ENCODE measurements at places on chromosomes 3 and 15.

DNA sequence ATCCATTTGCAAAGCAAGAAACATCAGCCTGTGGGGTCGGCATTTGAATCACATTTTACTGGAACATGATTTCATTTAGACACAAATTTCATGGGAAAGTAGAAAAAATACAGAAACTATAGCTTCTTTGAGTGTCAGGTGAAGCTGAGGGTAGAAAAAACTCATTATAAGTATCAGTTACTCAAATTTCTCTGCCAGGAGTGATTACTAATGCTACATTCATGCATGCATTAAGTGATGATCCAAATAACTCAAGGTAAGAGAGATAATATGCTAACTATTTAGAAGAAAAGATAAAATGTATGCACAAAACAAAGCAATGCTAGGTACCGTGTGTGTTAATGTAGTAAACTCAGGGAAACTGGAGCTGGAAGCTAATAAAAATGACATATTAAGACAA, 406.0 kb downstream of the GAP43 start:
- no peak for DNase-seq

- peak; percentile 4 for DNase-seq
Measured at GRCh38 chr3:69866988-69867720, 127.9 kb downstream of the MITF start.

GRCh38 chr3:33975463-33975862, 177.0 kb downstream of the PDCD6IP start:
- DNase-seq = no peak

DNA sequence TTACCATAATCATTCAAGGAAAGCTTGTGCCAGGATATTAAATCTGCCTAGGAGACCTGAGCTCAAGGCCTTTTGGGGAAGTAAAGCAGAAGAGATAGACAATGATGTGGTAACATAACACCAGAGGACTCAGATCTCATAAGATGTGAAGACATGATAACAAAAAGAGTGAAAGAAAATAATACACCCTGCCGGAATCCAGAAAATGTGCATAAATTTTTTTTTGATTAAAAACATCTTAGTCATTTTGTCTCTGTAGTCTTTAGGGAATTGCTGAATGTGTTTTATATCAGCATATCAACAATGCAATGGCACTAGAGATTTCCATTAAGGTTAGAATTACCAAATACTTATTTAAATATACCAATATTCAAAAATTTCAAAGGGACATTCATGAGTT, 326.8 kb upstream of the ROBO1 start:
- no peak for DNase-seq

- no peak for DNase-seq
Measured at GRCh38 chr15:85104584-85104983, 122.9 kb downstream of the PDE8A start.

- no peak for DNase-seq
Measured at GRCh38 chr15:25408929-25409328, 29.9 kb downstream of the UBE3A start.

GRCh38 chr3:30553641-30554316, 52.6 kb upstream of the TGFBR2 start:
- no peak for DNase-seq

DNA sequence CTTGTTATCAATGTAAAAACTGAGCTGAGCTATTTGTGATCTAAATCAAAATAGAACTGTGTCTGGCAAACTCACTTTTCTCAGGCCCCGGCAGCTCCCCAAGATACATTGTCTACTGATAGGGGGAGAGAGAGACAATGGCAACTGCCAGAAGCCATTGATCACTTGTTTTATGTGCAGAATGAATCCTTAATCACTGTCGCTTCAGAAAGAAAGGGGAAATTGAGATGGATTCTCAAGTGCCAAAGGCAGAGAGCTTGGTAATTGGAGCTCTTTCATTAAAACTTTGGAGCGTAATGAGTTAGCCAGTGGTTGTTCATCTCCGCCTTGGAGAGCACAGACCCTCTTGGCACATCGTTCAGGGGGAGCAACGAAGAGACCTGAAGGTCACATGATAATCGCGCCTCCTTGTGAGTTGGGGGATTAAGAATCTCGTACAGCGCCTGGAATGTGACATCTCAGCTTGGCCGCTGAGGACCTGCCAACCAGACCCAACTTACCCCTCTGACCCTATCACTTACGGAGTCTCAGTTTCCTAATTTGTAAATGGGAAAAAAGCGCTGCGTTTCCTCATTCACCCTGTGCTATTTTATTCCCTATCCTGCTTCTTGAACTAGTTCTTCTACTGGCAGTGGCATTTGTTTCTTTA, 252.8 kb downstream of the VPS13C start:
- no peak for DNase-seq

Measured in SW 1271 (cell line).